ENCODE measurements at places on chromosomes 13 and 19. TPM values are rescaled to one million over a fixed set of nuclear protein-coding genes. Genes with fewer than 3 reads are reported as not detected.

- no peak for DNase-seq
Observed at GRCh38 chr19:46283771-46284170, 13.1 kb upstream of the HIF3A start.

- DNase-seq = no peak
Observed at GRCh38 chr19:48964205-48965039, 687 bp upstream of the FTL start.

GRCh38 chr13:104854007-104854406 is 1681.5 kb downstream of the EFNB2 start:
- no peak for DNase-seq

- no peak for DNase-seq
Observed at GRCh38 chr13:101552786-101553185, 100.3 kb downstream of the ITGBL1 start.

DNA sequence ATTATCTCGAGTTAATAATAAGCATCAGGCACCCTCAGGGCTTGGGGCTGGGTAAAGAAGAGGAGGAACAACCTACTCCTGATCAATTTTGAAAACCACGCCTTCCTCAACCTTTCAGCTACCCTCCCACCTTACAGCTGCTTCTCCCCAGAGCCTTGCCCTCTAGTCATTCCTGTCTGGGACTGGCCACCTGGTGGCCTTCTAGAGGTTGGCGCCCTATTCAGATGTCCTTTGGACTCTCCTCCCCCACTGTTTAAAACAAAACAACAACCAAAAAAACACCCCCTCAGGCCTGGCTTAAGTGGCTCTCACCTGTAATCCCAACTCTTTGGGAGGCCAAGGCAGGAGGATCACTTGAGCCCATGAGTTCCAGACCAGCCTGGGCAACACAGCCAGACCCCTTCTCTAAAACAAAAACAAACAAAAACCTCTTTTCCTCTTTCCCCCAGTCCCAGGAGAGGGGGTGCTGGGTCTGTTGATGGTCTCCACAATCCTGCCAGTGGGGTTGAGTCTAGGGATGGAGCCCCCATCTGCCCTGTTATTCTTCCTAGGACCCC is 62.3 kb downstream of the CCDC70 start:
- DNase-seq = no peak

The EFNB2 gene
- total RNA-seq = 12.9 TPM

DNA sequence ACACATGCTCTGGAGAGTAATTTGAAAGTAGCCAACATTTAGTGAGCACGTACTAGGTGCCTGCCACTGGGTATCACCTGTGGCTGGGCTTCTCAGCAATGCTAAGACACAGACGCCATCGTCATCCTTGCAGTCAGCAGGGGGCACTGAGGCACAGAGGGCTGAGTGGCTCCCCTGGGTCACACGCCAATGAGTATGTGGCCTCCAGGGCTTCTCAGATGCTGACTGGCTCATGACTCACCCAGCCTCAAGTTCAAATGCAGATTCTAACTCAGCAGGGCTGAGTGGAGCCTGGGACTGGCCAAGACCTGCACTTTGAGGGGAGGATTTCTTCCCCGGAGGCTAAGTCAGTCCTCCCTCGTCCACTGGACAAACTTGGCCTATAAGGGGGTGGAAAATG is 115.1 kb upstream of the CACNA1A start:
- DNase-seq = no peak

DNA sequence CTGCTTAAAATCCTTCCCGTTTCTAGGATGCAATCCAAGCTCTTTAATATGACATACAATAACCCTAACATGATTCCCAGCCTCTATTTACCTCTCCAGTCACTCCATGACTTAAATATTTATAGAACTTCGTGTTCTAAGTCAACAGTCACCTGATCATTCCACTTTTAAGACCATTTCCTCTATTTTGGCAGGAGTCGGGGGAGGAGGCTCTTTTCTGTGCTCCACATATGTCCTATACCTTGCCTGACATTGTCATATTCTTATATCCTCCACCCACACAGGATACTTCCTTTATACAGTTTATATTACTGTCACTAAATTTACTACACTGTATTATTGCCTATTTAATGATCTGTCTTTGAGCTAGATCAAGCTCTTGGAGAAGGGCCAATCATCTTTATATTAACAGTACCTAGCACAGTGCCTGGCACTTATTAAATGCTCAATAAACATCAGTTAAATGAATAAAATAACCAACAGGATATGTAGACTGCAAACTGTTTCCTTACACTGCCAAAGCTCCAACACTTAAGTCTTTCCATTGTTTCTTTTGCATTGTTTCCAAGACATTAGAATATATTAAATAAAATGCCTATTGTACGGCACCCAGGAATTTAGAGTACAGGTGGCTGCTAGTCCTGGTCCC is 2.7 kb downstream of the ARGLU1 start:
- no peak for DNase-seq

DNA sequence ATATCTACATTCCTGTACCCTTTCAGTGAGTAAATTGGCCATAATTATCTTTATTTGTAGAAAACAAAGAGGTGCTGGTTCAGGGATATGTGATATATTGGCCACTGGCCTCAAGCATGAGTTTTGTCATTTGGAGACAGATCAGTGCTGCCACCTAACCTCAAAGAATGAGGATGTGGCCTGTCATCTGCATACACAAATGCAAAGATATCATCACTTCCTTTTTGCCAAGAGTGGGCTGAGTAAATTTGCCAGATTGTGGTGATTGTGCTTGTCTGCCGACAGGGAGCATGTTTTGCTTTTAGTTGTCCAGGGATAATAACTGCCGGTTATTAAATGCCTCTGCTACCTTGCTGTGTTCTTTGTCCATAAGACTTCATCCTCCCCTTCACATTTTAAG is 44.2 kb downstream of the WASF3 start:
- no peak for DNase-seq

DNA sequence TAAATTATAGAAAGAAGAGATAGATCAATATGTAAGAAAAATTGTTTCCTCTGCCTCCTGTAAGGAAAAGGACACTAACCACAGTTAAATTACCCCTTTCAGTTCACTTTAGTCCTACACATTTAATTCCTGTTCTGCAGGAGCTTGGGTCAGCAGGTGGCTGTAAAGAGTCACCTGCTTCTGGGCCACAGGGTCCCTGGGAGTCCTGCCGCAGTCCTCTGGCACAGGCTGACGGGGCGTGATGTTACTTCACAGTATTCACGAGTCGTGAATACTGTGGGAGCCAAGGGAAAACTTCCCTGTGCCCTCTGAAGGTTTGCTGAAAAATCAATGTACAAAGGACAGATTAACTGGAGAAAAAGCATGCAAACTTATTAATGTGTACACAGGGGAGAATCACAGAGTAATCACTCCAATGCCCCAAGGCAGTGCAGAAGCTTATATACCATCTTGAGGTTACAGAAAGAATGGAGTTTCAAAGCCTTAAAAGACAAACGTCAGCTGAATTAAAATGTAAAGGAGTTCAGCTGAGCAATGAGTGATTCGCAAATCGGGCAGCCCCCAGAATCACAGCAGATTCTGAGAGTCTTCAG is 125.8 kb upstream of the TMTC4 start:
- no peak for DNase-seq

The ZNF112 gene
- 6.0 TPM for total RNA-seq

GRCh38 chr19:16249826-16250404 is 52.2 kb downstream of the AP1M1 start:
- DNase-seq = no peak

The CYP2A7 gene
- 0.72 TPM for total RNA-seq

DNA sequence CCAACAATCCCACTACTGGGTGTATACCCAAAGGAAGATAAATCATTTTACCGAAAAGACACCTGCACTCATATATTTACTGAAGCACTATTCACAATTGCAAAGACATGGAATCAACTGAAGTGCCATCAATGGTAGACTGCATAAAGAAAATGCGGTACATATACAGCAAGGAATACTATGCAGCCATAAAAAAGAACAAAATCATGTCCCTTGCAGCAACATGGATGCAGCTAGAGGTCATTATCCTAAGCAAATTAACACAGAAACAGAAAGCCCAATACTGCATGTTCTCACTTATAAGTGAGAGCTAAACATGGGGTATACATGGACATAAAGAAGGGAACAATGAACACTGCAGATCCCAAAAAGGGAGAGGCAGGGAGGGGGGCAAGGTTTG is 2.7 kb upstream of the ZNF507 start:
- no peak for DNase-seq

The DNASE2 gene
- total RNA-seq = 48.7 TPM

DNA sequence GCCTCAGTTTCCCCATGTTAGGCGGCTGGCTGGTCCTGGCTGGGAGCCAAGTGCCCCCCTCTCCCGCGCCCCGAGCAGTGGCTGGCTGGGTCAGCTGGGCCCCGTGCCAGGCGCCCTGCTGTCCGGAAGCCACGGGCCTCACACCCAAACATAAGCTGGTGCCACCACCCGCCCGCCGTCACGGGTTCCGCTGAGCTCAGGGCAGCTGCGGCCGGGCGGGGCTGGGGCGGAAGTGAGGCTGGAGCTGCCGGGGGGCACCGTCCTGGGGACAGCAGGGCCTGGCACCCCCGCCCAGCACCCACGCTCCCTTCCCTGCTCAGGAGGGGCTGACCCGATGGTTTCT is 19.3 kb downstream of the HCN2 start:
- peak; percentile 50 for DNase-seq

DNA sequence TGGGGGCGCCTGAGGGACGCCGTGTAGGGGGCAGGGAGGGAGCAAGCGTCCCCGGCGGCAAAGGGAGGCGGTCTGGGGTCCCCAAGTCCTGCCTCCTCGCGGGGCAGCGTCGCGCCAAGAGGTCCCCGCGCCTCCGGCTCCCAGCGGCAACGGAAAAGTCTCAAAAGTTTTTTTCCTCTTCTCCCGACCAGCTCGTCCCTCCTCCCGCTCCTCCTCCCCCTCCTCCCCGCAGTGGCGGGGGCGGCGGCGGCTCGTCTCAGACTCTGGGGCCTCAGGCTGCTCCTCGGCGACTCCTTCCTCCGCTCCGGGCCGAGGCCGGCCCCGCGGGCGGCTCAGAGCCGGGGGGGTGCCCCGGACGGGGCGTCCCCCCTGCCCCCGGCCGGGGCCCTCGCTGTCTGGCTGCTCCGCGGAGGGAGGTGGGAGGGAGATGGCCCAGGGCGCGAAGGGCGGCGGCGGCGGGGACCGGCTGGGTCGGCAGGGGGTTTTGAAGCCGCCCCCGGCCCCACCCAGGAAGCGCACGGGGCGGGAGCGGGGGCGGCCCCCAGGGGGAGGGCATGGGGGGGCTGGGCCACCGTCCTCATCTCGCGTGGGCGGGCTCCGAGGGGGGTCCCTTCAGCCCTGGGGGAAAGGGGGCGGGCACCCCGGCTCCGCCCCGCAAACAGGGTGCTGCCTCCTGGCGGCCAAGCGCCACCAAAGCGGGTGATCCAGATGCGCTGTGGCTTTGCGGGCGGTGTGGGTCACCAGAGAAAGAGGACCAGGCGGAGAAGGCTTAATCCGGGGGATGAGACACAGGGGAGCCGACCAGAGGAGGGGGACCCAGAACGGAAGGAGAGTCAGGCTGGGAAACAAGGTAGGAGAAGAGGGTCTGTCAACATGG is at the start of gene TGFB1:
TGFB1 (minus strand) TSS at position 457 of the 877 bp plus-strand sequence. CDS start 878 bp downstream, outside the sequence.
- peak; percentile 85 for DNase-seq

- DNase-seq = peak; percentile 46
Observed at GRCh38 chr19:925087-925525, 729 bp upstream of the ARID3A start.

DNA sequence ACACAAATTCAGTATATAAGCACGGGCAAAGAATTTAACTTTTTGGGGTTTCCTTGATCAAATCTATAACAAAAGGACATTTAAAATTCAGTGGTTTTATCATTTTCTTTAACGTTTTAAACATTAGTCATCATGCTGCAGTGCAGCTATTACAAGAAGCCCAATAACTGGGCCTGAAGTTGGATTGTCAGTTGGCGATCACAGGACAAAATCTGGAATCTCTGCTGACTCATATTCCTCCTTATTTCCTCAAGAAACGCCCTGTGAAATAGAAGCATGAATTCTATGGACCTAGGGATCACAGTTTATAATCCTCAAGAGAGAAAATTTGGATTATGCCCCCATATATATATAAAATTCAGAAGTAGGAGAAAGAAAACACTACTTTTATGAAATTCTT is 971.6 kb upstream of the MIR17HG start:
- no peak for DNase-seq

The ARHGAP35 gene
- total RNA-seq = 60.1 TPM
